T-helper 22 cell (primary cell): ENCODE measurements at places on chromosomes 7 and 10.
A peak's percentile ranks its signal among the peaks of the same experiment; 100 is the strongest.

GRCh38 chr10:126049759-126050700 is 153.7 kb downstream of the FANK1 start:
- DNase-seq: no peak

GRCh38 chr7:95303013-95303905 is 21.1 kb downstream of the PON1 start:
- DNase-seq: no peak

- no peak for DNase-seq
Measured at GRCh38 chr10:47369251-47369894, 14.7 kb downstream of the ZNF488 start.

- no peak for DNase-seq
Measured at GRCh38 chr10:13775786-13776775, 189.3 kb downstream of the PRPF18 start.

- DNase-seq: no peak
Measured at GRCh38 chr7:132135746-132136385, 440.4 kb downstream of the PLXNA4 start.

- no peak for DNase-seq
Measured at GRCh38 chr7:17041324-17041723, 159.5 kb upstream of the AGR3 start.

GRCh38 chr10:124146483-124146882 is 53.1 kb upstream of the CHST15 start:
- DNase-seq: no peak

DNA sequence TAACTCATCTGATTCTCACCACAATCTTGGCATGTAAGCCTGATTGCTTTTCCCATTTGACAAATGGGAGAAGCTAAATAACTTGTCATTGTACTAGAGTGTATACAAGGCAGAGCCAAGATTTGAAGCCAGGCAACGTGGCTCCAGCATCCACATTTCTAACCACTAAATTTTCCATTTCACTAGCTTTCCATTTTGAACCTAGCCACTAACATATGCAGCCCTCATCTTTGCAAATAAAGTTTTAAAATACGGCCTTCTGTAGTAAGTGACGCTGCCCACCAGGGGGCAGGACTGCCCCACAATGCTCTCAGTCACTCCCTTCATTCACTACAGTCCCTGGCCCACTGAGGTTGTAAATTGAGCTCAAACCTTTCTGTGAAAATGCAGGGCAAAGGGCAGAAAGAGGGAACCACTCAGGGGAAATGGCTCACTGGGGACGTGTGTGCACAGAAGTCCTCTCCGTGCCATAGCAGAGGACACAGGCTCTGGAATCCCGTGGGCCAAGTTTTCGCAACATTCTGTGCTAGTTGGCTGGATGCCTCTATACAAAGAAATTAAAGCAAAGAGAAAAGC is 315.7 kb downstream of the TNS3 start:
- no peak for DNase-seq

DNA sequence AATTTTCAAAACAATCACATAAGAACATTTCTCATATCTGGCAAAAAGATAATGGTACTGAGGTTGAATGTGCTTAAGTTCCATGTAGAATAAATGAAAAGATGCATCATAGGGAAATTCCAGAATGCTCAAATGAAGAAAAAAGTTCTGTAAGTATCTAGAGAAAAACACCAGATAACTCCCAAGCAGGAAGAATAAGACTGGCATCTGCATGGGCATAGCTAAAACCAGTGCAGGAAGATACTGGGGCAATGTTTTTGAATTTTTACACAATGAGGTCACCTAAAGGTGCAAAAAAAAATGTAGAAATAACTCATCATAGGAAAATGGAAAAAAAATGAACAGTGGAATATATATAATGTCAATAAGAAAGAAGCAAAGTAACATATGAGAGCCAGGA is 275.2 kb downstream of the BAMBI start:
- DNase-seq: no peak

- DNase-seq: no peak
Measured at GRCh38 chr7:22730921-22731654, 4.1 kb downstream of the IL6 start.

- peak; percentile 12 for DNase-seq
Measured at GRCh38 chr10:26737730-26738129, 40.2 kb downstream of the PDSS1 start.

GRCh38 chr10:100969187-100970075 is at the start of gene SEMA4G:
SEMA4G (plus strand) TSS chr10:100969504; CDS start chr10:100972913, 3,409 bp downstream.
- no peak for DNase-seq
